ENCODE measurements at places on chromosomes 6 and 20. TPM values are rescaled to one million over a fixed set of nuclear protein-coding genes. Genes with fewer than 3 reads are reported as not detected.

The PHACTR1 gene
- 69.1 TPM for total RNA-seq

The DOK5 gene
- 21.7 TPM for total RNA-seq

The TRIM10 gene
- total RNA-seq = not detected

The KIF6 gene
- not detected for total RNA-seq

The AGER gene
- 3.8 TPM for total RNA-seq

Measured in thoracic aorta (tissue), 2 donors.